ENCODE measurements at places on chromosomes 7 and 10.
A peak's percentile ranks its signal among the peaks of the same experiment; 100 is the strongest.

- no peak for DNase-seq
These were observed 102.3 kb upstream of the RHEB start for GRCh38 chr7:151621961-151622360.

- no peak for DNase-seq
These were observed 696 bp downstream of the GIMAP4 start for GRCh38 chr7:150567871-150568301.

DNA sequence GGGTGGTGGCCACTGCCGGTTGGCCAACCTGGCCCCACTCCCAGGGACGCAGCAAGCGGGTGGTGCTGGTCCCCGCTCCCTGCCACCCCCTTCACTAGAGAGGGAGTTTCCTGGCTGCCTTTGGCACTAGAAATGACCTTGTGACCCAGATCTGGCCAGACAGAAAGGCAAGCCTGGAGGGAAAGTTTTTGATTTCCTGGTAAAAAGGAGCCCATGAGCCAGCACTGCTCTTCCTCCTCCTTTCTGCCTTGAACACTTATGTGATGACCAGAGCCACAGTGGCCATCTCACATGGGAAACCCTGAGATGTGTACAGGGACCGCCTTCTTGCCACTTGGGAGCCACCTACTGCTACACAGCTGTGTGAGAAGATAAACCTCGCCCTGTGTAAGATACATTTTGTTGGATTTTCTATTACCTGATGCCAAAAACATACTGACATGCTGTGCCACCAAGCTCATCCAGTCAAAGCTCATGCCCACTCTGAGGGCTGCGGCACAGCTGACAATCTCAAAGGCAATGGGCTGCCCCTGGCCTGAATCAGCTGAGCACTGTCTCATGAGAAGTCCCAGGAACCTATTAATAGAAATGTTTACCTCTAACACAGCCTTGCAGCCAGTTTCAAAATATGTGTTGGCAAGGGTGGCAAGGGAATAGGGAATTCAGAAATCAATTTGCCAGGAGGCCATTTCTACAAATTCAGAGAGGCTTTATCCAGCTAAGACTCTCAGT is 94.0 kb downstream of the CYTH3 start:
- no peak for DNase-seq

GRCh38 chr7:5589819-5590595 is 166.4 kb upstream of the TNRC18 start:
- no peak for DNase-seq

- DNase-seq: no peak
These were observed 89.0 kb downstream of the SEMA3A start for GRCh38 chr7:84105586-84105985.

DNA sequence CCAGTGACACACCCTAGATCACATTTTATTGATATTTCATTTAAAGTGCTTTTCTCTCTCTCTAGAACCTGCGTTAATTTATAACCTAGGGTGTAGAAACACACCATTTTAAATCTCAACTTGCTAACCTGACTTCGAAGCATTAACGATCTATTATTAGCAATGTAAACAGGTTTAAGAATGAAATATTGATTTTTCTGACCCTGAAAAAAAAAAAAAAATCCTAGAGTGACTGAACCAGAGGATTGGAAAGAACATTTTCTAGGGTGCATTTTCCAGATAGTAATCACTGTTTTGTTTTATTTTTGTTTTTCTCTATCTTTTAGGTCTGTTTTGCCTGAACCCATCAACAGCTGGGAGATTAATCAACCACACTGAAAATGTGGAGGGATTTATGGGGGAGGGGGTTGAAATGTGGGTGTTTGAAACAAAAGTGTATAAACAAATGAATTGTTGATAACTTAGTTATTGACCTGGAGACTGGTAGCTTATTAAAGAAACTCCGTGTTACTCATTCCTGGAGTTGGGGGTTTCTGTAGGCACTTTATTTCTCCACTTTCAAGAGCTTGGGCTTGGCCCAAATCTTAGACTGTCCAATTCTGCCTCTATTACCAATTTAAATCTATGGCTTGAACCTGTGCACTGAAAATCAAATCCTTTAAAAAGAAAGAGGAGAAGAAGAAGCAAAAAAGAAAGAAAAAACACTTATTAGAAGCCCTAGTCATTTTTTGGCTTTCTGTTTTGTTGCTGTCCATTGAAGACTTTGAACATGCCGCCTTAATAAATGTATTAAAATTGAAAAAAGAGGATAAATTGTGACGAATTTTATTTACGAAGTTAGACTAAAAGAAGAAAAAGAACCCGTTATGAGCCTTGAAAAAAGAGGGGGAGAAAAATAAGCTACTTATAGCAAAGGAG is 2.8 kb downstream of the HOXA2 start:
- no peak for DNase-seq

DNA sequence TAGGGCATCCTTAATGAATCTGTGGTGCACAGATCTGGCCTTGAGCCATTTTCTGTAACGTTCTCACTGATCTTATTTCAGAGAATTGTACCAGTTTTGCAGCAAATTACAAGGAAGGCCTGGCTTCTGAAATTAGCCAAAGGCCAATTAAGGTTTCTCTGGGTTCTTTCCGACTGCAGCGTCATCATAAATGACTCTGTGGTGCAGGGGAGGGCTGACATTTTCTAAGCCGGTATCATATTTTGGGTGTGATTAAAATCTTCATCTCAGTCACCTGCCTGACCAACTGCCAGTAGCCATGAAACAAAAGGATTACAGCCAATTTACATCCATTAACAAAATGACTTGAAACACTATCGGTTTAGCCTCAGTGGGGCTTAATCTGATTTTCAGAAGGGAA is 363.7 kb downstream of the ADRA2A start:
- DNase-seq: no peak

GRCh38 chr10:129657297-129658017 is 190.4 kb downstream of the MGMT start:
- no peak for DNase-seq

GRCh38 chr10:36597756-36598320 is 527.6 kb upstream of the ANKRD30A start:
- no peak for DNase-seq

DNA sequence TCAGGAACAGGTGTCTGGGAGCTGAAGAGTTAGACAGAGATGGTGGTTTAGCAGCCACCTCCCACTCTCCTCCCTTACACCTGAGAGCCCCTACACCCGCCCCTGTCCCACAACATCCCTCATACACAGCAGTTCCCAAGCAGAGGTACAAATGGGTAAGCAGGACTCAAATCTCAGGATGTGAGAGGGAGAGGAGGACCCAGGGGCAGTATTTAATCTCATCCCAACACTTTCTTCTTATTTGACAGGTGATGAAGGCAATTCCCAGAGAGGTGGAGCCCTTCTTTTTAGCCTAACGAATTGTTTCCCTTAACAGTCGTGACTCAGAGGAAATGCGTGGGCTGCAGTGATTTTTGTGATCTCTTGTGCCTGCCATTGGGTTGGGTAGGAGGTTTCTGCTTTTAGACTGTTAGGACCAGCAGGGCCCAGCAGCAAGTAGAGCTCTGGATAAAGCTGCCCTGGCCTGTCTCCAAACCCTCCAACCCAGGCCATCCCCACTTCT is 191.3 kb downstream of the HECW1 start:
- DNase-seq: peak; percentile 29

GRCh38 chr10:103479135-103479534 is at the start of gene CALHM3:
Gene CALHM3 (minus strand): TSS chr10:103479240. CDS start chr10:103479032, 208 bp downstream.
- DNase-seq: no peak

- DNase-seq: no peak
These were observed 740 bp downstream of the ANXA7 start for GRCh38 chr10:73413108-73413527.

GRCh38 chr10:108696792-108697477 is 1226.4 kb downstream of the XPNPEP1 start:
- no peak for DNase-seq

DNA sequence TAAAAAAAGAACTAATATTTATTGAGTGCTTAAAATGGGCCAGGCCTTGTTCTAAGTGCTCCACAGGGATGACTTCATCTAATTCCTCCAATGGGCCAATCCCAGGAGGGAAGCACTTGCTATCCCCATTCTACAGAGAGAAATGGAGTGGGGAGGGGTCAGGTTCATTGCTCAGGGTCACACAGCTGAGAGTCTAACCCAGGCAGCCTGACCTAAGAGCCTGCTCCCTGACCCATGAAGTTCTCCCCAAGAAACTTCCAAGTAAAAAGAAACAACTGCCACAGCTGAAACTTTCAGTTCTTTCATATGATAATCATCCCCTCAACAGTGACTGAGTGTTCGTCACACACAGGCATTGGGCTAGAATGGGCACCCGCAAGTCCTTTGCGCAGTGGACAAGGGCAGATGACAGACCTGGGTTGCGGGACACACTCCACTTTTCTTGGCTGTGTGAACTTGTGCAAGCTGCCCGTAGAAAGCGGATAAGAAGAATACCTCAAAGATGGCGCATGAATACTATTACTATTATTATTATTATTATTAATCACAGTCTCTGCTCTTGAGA is 39.7 kb downstream of the BEND7 start:
- no peak for DNase-seq

GRCh38 chr7:114922652-114923402 is 933 bp downstream of the MDFIC start:
- DNase-seq: peak; percentile 29

DNA sequence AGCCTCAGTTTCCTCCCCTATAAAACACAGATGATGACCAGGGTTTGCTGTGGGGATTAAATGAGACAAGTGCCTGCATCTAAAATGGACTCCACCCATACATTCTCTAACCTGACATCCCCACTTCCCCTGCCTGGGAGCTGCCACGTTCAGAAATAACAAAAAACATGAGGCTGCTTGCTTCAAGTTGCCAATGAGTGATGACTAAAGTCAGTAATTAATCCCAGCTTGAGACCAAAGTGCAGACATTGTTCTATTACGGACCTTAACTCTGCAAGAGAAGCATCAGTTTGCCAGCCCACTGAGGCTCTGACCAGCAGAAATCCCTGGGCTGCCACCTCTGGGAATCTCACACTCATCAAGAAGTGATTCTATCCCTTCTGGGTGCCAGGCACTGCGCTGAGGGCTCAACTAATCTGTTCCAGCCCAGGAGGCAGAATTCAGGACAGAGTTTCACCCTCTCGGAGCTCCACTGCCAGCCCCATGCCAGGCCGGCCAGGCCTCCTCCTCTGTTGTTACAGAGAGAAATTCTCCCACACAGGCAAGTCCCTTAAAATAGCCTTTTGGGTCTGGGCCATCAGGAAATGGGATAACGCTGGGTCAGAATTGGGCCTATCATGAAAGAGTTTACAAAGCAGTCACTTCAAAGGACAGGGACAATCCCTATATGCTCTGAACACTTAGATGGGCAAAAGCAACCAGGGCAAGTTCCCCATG is 11.4 kb downstream of the SH3PXD2A start:
- DNase-seq: no peak

GRCh38 chr7:133048589-133048988 is 33.3 kb downstream of the CHCHD3 start:
- no peak for DNase-seq

GRCh38 chr10:19803676-19804075 is 12.6 kb upstream of the PLXDC2 start:
- no peak for DNase-seq

DNA sequence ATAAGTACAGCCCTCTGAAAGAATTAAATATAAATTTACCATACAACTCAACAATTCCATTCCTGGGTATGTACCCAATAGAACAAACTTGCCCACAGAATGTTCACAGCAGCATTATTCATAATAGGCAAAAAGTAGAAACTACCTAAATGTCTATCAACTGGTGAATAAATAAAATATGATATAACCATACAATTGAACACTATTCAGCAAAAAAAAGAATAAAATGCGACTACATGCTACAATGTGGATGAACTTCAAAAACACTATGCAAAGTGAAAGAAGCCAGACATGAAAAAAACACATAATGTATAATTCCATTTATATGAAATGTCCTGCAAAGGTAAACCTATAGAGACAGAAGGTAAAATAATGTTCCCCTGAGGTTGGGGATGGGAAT is 2.0 kb upstream of the CPN1 start:
- no peak for DNase-seq

GRCh38 chr10:60532696-60533468 is 143.2 kb upstream of the ANK3 start:
- DNase-seq: no peak

DNA sequence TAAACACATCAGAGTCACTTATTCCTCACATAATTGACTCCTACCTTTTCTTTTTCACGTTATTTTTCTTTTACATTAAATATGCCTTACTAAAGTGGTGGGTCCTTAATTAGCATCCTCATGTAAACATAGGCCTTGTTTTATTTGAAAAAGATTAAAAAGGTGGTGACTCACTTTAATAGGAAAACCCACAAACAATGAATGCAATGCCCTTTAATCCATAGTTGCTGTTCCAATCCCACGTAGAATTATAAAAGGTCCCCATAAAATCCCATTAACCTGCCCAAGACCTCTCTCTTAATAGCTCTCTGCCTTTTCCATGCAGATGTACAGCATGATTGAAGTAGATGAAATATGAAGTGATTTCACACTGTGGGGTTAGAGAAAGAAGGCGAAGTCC is 32.2 kb downstream of the SLC16A12 start:
- DNase-seq: no peak

GRCh38 chr10:77391605-77392235 is 245.9 kb downstream of the KCNMA1 start:
- no peak for DNase-seq

DNA sequence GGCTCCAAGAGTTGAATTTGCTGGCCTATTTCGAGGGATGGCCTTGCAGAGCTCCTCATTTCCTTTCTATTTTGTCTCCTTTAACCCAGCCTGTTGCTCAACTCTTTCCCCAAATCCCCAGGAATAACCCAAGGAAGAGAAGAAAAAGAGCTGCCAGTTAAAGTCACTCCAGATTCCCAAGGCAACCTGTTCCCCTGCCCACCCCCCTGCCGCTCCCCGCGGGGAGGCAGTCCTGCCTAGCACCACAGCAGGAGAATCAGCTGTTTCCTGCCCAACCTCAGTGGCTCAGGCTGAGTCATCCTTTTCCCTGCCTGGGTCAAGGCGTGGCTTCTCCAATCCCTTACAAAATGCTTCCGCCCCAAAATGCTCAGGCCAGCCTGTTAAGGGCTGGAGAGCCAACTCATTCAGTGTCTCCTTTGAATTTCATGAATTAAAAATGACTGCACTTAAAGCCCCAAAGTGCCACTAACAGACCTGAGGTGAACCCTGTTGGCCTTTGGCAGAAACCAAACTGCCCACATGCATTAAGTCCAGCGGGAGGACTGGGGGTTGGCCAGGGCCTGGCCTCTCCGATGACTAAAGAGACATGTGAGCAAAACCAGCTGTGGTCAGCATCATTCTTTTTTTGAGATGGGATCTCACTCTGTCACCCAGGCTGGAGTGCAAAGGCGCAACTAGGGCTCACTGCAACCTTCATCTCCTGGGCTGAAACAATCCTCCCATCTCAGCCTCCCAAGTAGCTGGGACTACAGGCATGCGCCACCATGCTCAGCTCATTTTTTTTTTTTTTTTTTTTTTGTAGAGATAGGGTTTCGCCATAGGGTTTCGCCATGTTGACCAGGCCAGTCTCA is 83.2 kb upstream of the KIF5B start:
- no peak for DNase-seq

GRCh38 chr7:151080522-151081169 is at the start of gene FASTK:
Gene FASTK (minus strand): TSS chr7:151080809. CDS start chr7:151080766, 43 bp downstream.
- DNase-seq: peak; percentile 77

- no peak for DNase-seq
These were observed 12.2 kb downstream of the DNAJB9 start for GRCh38 chr7:108581655-108582491.

Data from stimulated activated CD4-positive, alpha-beta T cell treated with anti-CD3 and anti-CD28 coated beads, TNF-alpha, amount 100 ng/mL, for 4 hours (primary cell).